ENCODE measurements at places on chromosomes 12 and 14.

DNA sequence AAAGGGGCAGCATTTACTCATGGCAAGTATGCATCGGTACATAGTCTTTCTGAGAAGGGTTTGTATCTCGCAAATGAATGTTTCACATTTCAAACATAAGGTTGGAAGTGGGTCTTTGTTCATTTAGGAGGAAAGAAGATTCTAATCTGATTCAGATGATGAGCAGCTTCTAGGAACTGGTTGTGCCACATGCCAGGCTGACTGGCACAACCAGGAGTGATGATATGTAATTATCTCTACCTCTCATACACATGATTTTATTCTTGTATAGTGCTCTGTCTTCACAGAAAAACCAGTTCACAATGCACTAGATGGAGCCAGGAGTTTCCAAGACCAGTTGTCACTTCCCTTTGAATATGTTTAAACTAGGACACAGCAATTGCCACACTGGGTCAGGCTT is 13.7 kb upstream of the BEST3 start:
- no peak for DNase-seq

- DNase-seq = no peak
Measured at GRCh38 chr14:90626550-90626949, 189.7 kb downstream of the TTC7B start.

DNA sequence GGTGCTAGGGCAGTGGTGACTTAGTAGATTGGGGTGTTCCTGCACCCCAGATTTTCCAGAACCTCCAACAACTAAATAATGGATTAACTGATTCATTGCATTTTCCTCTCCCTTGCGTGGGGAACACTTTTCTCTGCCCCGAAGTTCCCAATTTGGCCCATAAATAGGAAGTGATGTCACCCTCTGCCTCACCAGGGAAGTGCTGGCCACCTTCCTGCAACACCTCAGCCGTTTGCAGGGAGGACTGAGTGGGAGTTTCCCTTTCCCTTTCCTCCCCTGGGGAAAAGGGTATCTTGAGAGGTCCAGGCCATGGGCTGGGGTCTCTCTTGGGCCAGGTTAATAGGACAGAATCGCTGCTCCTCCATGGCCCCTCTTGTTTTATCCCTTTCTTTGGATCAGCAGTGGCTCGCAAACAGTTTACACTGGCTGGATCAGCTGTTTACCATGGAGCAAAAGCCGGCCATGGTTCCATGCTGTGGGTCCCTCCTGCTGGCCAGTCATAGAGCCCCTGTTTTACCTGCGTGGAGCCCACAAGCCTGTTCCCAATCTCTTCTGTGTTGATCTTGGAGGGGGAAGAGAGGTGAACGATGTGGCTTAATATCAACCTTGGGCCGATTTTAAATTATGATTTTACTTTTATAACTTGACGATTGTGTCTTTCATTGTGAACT is 91.6 kb upstream of the VRK1 start:
- no peak for DNase-seq

DNA sequence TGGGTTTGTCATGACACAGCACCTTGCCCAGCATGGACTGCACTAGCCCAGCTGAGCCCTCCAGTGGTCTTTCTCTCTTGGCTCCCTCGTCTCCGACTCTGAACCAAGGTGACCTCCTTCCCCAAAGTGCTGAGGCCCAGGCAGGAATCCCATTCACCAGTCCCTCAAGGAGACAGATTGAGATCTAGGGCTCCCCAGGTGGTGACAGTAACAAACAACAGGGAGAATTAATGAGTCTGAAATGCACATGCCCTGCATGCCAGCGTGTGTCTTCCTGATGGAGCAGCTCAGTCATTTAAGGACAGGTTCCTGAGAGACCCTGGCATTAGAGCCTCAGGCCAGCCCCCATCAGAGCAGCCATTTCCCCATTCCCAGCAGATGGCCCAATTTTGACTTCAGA is 51.4 kb upstream of the OAS1 start:
- no peak for DNase-seq

GRCh38 chr14:106842687-106843086 is 1316.3 kb downstream of the TMEM121 start:
- no peak for DNase-seq

GRCh38 chr12:106863189-106863588 is 88.7 kb downstream of the RIC8B start:
- no peak for DNase-seq

Data from amniotic stem cell (primary cell).